Bronchial smooth muscle cell (primary cell): ENCODE measurements at places on chromosomes 4 and X. TPM values are rescaled to one million over a fixed set of nuclear protein-coding genes. Genes with fewer than 3 reads are reported as not detected.

The POLR2B gene
- total RNA-seq, result 98.0 and 107 TPM in 2 replicates

The LAMTOR3 gene
- total RNA-seq, result 21.4 and 21.5 TPM in 2 replicates

The CT55 gene
- not detected in 2 replicates for total RNA-seq

The FDCSP gene
- not detected in 2 replicates for total RNA-seq

The BTK gene
- not detected in 2 replicates for total RNA-seq

The DOK7 gene
- under 0.01 and 0.09 TPM in 2 replicates for total RNA-seq

The ANOS1 gene
- 0.26 TPM in 1 of 2 replicates, not detected in the other for total RNA-seq

The UGT8 gene
- total RNA-seq, result not detected in 2 replicates

The SFRP2 gene
- total RNA-seq, result not detected in 2 replicates

The GAGE2A gene
- not detected in 2 replicates for total RNA-seq

The MAGEE2 gene
- not detected in 2 replicates for total RNA-seq

The KIAA1210 gene
- under 0.01 TPM in 1 of 2 replicates, not detected in the other for total RNA-seq

The UCHL1 gene
- total RNA-seq, result 301 TPM in 2 replicates

The KLF8 gene
- total RNA-seq, result 1.2 and 2.4 TPM in 2 replicates

The SLC30A9 gene
- total RNA-seq, result 43.8 and 45.4 TPM in 2 replicates
